Caco-2 (cell line): ENCODE measurements at places on chromosomes 12 and 14.

DNA sequence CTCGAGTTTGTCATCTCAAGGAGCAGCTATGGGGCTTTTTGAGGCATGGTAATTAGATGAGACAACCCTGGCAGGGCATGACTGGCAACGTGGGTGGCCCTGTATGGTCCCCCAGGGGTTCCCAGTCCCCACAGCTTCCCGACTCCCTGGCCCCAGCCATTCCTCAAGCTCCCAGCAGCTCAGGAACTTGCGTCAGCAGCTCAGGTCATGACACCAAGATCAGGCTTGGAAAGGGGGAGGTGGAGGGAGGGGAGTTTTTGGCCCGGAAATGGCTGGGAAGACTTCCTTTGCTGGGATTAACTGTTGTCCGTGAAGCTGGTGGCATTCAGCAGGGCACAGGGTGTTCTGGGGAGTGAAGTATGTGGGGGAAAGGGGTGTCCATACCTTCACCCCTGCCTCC lies 10.4 kb upstream of the NRIP2 start:
- no peaks in the 10 kb centered on the region for H3K36me3 ChIP-seq
- peaks cover 24% of the 10 kb centered on the region for H3K4me1 ChIP-seq
- peak overlapping the region; percentile 12 for H3K27ac ChIP-seq
- no peaks in the 10 kb centered on the region for H3K27me3 ChIP-seq

DNA sequence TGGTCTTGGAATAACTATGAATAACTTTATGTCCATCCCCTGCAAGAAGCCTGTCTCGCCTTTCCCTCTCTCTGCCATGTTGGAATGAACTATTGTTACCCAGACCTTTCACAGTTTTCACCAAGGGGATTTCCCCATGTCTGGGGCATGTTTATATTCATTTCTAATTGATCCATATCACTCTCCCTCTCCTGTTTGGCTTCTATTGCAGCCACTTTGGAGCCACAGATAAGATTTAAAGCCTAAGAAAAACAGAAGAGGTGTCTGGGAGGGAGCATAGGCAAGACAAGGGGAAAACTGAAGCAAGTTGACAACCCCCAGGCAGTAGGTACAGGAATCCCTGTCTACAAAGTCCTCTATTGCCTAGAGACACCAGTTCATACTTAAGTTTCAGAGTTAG lies 41.0 kb upstream of the FOXJ2 start:
- no peaks in the 10 kb centered on the region; the same call in 1 of the 2 replicates for H3K36me3 ChIP-seq
- DNase-seq = peak; percentile 15
- peak overlapping the region; percentile 81 for H3K27ac ChIP-seq

DNA sequence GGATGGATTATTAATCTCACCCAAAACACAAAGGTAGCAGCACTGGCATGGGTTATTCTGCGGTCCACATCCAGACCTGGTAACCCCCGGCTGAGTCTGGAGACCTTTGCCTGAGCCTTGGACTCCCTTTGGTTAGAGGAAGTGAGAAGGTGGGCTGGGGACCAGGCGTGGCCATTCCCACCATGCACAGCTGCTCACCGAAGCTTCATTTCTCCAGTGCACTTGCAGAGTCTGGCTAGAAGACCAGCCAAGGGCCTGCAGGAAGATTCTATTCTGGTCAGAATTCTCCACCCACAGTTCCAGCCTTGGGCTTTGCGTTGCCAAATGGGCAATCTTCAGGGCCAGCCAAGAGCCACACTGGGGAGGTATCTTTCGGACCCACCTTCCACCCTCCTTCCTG lies 73.0 kb downstream of the LGMN start:
- DNase-seq = no peak
- no peak overlapping the region for H3K27ac ChIP-seq
- no peaks in the 10 kb centered on the region; the same call in 1 of the 2 replicates for H3K27me3 ChIP-seq
- no peaks in the 10 kb centered on the region for H3K4me1 ChIP-seq
- H3K4me3 ChIP-seq = no peak overlapping the region

DNA sequence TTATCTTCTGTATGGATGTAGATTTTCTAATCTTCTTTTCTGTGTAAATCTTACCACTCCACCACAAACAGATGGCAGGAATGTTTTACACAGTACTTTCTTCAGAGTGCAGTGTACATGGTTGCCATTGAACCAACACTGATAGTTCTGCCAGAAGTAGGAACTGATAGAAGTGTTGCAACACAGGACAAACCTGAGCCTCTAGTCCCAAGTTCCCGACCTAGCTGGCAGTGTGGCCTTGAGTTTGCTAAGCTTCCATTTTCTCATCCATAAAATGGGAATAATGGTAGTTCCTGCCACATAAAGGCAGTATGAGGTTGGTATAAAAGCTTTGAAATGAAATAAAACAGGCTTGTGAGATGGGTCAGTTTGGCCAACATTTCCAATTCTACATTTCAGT lies 50.8 kb upstream of the SAV1 start:
- no peaks in the 10 kb centered on the region for H3K4me1 ChIP-seq
- no peaks in the 10 kb centered on the region for H3K36me3 ChIP-seq
- H3K27ac ChIP-seq = no peak overlapping the region
- H3K27me3 ChIP-seq = no peaks in the 10 kb centered on the region
- no peak overlapping the region for H3K4me3 ChIP-seq

DNA sequence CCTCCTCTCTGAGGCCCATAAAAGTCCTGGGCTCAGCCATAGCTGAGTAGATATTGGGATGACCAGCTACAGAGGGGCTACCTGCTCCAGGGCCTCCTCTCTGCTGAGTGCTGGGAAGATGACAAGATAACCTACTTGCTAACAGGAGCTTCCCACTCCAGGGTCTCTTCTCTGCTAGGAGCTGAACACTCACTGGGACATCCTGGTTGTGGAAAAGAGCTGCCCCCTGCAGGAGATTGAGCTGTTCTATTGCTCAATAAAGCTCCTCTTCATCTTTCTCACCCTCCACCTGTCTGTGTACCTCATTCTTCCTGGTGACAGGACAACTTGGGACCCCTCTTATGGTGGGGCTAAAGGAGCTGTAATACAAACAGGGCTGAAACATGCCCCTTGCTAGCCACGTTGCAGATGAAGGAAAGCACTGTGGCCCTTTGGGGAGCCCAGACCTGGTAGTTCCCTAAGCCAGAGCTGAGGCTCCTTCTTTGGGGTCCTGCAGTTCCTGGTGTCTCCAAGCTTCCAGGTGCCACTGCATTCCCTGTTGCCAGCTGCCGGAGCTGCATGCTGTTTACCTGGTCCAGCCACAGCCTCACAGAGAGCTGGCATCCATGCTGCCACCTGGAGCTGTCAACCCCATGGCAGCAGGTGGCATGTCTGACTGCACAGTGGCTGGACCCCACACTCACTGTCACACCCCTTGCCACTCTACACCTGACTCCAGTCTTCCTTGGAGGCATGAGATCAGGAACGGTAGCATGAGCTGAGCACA lies 598.5 kb upstream of the LMO3 start:
- no peaks in the 10 kb centered on the region for H3K36me3 ChIP-seq
- no peak for DNase-seq
- H3K4me1 ChIP-seq = no peaks in the 10 kb centered on the region
- H3K27ac ChIP-seq = no peak overlapping the region

DNA sequence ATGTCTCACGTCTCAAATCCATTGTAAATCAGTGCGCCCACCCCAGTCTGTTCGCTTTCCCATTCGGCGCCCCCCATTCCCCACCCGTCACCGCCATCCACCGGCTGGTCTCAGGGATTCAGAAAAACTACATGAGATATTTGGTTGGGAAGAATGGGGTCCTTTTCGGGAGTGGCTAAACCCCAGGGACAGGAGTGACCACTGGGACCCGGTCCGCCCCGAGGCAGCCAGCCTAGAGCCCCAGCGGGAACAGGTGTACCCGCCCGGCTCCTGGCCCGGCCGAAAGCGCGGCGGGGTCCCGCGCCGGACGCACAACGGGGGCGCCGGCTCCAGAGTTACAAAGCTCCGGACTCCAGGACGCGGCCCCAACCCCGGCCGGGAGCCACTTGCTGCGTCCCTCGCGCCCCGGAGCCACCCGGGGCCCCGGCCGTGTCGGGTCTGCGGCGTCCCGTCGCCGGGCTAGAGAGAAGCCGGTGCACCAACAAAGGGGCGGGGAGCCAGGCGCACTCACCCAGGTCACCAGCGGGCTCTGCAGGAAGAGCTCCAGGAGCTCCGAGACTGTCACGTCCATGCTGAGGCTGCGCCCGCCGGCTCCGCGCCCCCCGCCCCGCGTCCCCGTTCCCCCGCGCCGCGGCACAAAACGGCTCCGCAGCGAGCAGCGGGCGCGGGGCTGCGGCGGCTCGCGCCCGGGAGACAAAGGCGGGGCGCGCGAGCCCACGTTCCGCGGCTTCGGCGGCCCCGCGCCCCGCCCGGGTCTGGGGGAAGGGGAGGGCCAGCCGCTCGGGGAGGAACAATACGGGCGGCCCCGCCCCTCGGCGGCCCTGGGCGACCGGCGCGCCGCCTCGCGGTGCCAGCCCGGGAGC lies at the start of gene CCDC88C:
Gene CCDC88C (minus strand): TSS at position 701 of the 863 bp plus-strand sequence. CDS start 130 bp downstream, at position 571.
- peak within 1 kb of the TSS; percentile 83 for H3K4me3 ChIP-seq
- H3K27ac ChIP-seq = peak within 1 kb of the TSS; percentile 50
- H3K27me3 ChIP-seq = no peaks in the 10 kb centered on the region
- peaks cover 48% of the 10 kb centered on the region for H3K4me1 ChIP-seq
- peaks cover 3% of the 10 kb centered on the region; the same call in 1 of the 2 replicates for H3K36me3 ChIP-seq

DNA sequence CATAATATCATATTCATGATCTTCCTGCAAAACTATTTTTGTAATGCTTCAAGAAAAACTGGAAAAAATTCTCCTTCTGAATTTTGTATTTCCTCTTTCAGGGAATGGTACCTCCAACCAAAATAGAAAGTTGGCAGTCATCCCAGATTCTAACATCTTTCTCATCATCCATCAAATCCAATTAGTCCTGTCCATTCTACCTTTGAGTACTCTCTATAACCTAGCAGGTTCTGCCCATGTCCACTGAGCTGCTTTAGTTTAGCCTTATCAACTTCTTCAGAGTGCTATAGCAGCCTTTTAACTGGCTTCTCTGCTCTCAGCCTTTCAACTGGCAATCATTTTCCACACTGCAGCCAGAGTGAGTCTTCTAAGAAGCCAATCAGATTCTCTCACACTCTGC lies 236.2 kb downstream of the AKAP6 start:
- no peak overlapping the region for H3K4me3 ChIP-seq
- peaks cover 6% of the 10 kb centered on the region; the same call in 1 of the 2 replicates for H3K4me1 ChIP-seq
- no peak for DNase-seq
- no peaks in the 10 kb centered on the region for H3K36me3 ChIP-seq
- no peaks in the 10 kb centered on the region for H3K27me3 ChIP-seq
- H3K27ac ChIP-seq = no peak overlapping the region

- DNase-seq = no peak
- H3K27me3 ChIP-seq = no peaks in the 10 kb centered on the region
- H3K27ac ChIP-seq = no peak overlapping the region
- no peaks in the 10 kb centered on the region for H3K4me1 ChIP-seq
Measured at GRCh38 chr14:74204491-74204890, 34.8 kb upstream of the VSX2 start.

GRCh38 chr12:96720363-96720705 lies 186.7 kb upstream of the NEDD1 start:
- no peaks in the 10 kb centered on the region for H3K4me1 ChIP-seq
- no peak overlapping the region for H3K27ac ChIP-seq
- no peaks in the 10 kb centered on the region for H3K27me3 ChIP-seq
- H3K36me3 ChIP-seq = no peaks in the 10 kb centered on the region
- peak; percentile 35 for DNase-seq

GRCh38 chr12:14845350-14845750 lies 2.0 kb upstream of the ART4 start:
- no peaks in the 10 kb centered on the region for H3K27me3 ChIP-seq
- peaks cover 32% of the 10 kb centered on the region for H3K4me1 ChIP-seq
- no peak overlapping the region for H3K4me3 ChIP-seq

- H3K4me3 ChIP-seq = no peak overlapping the region
- H3K36me3 ChIP-seq = no peaks in the 10 kb centered on the region
- no peaks in the 10 kb centered on the region for H3K27me3 ChIP-seq
- DNase-seq = no peak
Measured at GRCh38 chr12:58757422-58757821, 162.9 kb downstream of the LRIG3 start.

- no peak overlapping the region for H3K27ac ChIP-seq
- H3K4me1 ChIP-seq = no peaks in the 10 kb centered on the region
- no peaks in the 10 kb centered on the region for H3K27me3 ChIP-seq
- H3K36me3 ChIP-seq = no peaks in the 10 kb centered on the region
- H3K4me3 ChIP-seq = no peak overlapping the region
- no peak for DNase-seq
Measured at GRCh38 chr12:110635055-110635454, 21.1 kb downstream of the TCTN1 start.

GRCh38 chr14:35387219-35387618 lies 17.3 kb downstream of the NFKBIA start:
- no peak for DNase-seq
- no peak overlapping the region for H3K4me3 ChIP-seq
- H3K36me3 ChIP-seq = no peaks in the 10 kb centered on the region

- no peaks in the 10 kb centered on the region for H3K27me3 ChIP-seq
- H3K36me3 ChIP-seq = no peaks in the 10 kb centered on the region
- no peak overlapping the region for H3K4me3 ChIP-seq
- DNase-seq = no peak
Measured at GRCh38 chr12:40197590-40197989, 27.2 kb upstream of the LRRK2 start.

GRCh38 chr14:54420478-54421142 lies 20.6 kb downstream of the CNIH1 start:
- H3K27ac ChIP-seq = no peak overlapping the region
- no peaks in the 10 kb centered on the region for H3K4me1 ChIP-seq
- H3K27me3 ChIP-seq = no peaks in the 10 kb centered on the region
- no peak overlapping the region for H3K4me3 ChIP-seq
